ENCODE measurements at places on chromosomes 5 and 9.

DNA sequence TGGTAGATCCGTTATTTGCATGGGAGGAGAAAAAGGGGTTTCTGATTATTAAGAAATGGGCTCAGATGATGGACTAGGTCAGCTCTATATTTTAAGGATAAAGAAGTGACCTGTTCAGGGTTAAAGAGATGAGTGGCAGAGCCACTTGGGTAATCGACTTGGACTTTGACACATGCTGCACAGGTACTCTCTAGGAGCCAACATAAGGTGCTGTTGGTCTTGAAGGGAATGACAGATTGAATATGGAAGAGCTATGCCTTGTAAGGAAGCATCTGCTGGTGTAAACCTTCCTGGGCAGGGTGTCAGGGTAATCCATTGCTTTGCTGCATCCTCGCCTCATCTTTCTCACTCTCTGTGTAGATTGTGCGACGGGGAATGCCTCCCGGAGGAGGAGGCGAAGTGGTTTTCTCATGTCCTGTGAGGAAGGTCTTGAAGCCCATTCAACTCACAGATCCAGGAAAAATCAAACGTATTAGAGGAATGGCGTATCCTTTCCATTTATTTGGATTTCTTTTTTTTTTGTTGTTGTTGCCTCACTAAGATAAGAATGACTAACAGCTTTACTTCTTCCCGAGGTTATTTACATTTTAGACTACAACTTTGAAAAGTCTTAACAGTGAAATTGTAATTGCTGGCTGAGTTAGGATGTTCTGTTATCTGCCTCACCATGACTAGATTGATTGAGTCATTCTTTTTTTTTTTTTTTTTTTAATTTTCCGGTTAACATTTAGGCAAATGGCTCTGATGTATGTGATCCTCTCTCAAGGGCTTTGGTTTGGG, 41.2 kb downstream of the RCL1 start:
- no peak for DNase-seq

DNA sequence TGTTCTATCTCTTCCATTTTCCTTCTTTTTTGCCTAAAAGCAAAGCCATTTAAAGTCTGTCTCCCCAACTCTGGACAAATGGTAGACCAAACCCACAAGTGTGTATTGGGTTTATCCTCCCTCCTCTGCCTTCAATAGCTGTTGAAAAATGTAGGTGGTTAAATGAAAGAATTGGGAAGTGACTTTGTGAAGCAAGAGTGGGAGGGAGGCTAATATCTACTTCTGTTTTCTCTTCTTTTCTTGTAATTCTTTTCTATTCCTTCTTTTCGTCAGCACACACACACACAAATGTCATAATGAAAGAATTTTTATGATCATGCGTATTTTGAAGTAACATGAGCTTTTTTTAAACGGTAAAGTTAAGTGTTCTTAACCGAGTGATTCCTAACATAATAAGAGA, 3.8 kb downstream of the CCDC152 start:
- no peak for DNase-seq

- no peak for DNase-seq
Observed at GRCh38 chr9:133881671-133882381, 110.3 kb downstream of the VAV2 start.

DNA sequence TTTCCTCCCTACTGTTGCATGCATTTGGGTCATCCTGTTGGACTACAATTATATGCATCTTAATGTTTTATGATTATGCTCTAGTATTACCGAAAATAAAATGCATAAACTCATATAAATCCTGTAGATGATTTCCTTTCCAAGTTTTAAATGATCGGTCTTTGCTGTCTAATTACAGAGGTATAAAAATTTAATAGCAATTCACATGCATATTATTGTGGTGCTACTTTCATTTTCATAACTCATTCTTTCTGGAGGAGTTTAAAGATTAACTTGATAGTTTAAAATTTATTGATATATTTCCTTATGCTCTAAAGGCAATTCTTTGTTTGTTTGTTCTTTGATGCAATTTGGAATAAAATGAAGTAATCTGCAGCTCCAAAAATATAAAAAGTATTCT, 1475.1 kb downstream of the MAT2B start:
- DNase-seq: no peak

DNA sequence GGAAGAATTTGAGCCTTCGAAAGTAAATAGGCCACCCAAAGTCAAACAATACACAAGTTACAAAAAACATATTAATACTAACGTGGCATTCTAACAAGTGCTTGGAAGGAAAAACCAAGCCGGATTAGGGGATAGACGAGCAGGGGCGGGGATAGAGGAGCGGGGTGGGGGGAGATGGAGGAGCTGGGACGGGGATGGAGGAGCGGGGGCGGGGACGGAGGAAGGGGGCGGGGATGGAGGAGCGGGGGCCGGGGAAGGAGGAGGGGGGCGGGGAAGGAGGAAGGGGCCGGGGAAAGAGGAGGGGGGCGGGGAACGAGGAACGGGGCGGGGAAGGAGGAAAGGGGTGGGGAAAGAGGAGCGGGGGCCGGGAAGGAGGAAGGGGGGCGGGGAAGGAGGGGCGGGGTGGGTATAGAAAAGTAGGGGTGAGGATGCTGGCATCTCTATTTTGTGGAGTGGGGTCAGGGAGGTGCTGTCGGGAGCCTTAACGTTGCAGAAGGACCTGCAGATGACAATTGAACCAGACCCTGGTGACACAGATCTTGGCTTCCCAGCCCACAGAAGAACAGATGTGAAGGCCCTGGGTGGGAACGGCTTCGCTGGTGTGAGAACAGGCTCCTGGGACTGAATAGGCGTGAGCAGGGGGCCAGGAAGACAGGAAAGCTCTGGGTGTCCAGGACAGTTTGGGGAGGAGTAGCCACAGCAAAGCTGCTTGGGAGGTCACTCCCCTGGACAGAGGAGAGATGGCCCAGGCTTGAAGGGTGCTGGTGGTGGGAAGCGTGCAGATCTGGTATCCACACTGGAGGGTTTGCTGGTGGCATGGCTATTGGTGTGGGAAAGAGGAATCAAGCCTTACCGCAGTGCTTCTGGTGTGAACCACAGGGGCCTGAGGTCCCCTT, 233.3 kb upstream of the DAP start:
- no peak for DNase-seq

- no peak for DNase-seq
Observed at GRCh38 chr5:172437445-172438318, 16.6 kb downstream of the SH3PXD2B start.

DNA sequence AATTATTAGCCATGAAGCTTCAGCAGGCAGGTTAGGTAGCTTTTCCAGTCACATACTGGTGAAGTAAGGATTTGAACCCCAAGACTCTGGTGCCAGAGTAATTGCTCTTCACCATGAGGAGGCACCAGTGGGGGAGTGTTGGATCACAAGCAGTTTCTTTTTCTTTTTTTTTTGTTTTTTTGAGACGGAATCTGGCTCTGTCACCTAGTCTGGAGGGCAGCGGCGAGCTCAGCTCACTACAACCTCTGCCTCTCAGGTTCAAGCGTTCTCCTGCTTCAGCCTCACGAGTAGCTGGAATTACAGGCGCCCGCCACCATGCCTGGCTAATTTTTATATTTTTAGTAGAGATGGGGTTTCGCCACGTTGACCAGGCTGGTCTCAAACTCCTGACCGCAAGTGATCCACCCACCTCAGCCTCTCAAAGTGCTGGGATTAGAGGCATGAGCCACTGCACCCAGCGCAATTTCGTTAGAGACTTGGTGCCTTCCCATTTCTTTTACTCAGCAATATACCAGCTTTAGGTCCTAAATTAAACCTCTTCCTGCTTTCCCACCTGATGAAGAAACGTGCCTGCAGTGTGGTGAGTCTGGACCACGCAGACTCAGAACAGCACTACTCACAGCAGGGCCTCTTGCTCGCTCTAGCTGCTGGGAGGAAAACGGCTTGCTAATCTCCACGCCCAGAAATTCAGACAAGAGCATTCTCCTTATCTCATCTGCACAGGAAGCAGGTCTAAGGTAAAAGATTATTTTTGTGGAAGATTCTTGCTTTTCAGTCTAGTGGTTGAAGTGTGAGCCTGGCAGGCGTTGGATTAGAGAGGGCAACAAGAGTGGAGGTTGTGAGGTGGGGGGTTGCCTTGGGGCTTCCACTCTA, at the start of gene S100Z:
S100Z (plus strand) TSS at position 596 of the 873 bp plus-strand sequence. CDS start 25,346 bp downstream, outside the sequence.
- DNase-seq: no peak

- no peak for DNase-seq
Observed at GRCh38 chr5:129748913-129749880, 1.3 kb downstream of the MINAR2 start.

DNA sequence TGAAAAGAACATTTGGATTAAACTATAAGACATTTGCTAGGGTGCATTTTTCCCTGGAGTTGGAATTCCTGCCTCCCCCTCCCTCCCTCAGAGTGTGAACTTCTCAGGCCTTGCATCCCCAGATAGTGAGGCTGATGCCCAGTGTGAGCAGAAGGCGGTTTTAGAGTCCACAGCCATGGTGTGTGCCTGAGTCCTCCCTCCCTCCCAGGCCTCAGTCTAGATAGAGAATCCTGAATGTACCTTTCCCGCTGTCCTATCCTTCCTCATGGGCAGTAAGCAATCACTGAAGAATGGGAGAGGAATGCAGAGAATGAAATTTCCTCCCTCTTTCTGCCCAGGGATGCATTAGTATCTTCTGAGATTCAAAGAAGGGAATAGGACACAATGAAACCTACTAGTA, 108.5 kb downstream of the RASGRF2 start:
- DNase-seq: no peak

- DNase-seq: no peak
Observed at GRCh38 chr9:90985631-90986030, 184.0 kb downstream of the SYK start.

DNA sequence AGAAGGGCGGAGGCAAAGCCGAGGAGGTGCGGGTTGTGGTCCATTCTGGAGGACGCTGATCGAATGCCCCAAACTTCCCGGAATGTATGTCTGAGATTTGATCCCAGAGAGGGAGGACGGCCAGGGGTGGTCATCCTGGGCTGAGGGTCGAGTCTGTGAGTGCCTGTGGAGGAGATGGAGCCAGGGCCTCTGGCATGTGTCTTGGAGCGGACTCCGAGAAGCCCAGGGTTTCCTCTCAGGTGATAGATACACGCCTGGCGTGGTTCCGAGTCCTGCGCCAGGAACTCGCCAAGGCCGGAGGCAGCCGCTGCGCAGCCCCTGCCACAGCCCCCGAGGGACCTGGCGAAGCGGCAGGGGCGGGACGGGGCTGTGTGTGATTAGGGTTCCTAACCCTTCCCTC, 363 bp downstream of the ZNF454 start:
- no peak for DNase-seq

GRCh38 chr5:124659798-124660197, 86.6 kb downstream of the ZNF608 start:
- no peak for DNase-seq

DNA sequence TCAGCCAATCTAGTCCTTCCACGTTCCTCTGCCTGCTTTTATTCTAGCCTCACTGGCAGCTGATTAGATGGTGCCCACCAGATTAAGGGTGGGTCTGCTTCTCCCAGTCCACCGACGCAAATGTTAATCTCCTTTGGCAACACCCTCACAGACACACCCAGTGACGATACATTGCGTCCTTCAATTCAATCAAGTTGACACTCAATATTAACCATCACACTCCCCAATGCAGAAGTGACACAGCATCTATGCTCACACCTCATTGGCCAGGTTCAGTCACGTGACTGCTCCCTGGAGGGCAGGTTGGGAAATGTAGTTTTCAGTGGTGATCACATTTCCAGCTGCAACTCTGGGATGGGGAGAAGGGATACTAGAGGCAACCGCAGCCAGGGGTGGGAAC, 13.0 kb downstream of the SUSD3 start:
- no peak for DNase-seq

- no peak for DNase-seq
Observed at GRCh38 chr5:7828269-7828668, 22.7 kb downstream of the CFAP90 start.

DNA sequence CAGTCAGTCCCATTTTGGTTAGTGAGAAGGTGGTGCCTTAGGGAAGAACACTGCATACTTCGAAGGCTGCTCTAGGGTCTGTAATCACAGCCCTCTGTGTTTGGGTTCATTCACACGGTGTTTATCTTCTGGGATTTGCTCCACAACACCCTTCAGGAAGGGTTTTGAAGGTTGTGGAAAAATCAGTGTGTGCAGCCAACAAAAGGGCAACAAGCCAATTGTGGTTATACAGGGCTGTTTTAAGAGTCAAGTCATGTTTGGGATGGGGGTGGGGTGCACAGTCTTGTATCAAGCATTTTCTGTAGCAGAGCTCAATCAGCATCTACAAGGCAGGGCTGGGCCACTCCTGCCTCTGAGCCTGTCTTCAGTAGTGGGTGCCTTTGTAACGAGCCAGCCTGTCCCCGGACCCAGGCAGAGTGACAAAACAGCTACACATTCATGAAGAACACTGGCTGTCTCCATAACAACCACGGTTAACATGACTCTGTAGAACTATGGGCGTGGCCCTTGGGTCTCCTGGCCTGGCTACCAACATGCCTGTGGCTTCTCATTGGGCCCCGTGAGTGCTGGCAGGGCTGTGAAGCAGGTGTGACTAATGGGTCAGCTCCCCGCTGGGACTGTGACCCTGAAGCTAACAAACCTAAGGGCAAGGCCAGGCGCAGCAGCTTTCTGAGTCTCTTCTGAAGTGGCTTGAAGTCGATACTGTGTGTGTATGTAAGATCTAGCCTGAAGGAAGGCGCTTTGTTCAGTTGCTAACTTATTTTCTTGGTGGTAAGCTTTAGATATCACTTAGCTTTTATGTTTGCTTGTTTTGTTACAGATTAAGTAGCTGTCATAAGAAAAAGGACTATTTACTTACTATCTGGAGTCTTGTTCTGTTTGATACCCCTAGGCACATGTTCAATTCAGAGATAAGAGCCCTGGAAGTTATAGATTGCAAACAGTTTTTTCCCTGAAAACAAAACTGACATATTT, 27.9 kb upstream of the GOLM1 start:
- peak; percentile 27 for DNase-seq

- no peak for DNase-seq
Observed at GRCh38 chr5:149418910-149419531, 39.9 kb upstream of the IL17B start.

- DNase-seq: peak; percentile 74
Observed at GRCh38 chr9:35675732-35676392, 2.1 kb downstream of the CA9 start.

GRCh38 chr9:108389056-108389455, 466.7 kb downstream of the ACTL7B start:
- no peak for DNase-seq

DNA sequence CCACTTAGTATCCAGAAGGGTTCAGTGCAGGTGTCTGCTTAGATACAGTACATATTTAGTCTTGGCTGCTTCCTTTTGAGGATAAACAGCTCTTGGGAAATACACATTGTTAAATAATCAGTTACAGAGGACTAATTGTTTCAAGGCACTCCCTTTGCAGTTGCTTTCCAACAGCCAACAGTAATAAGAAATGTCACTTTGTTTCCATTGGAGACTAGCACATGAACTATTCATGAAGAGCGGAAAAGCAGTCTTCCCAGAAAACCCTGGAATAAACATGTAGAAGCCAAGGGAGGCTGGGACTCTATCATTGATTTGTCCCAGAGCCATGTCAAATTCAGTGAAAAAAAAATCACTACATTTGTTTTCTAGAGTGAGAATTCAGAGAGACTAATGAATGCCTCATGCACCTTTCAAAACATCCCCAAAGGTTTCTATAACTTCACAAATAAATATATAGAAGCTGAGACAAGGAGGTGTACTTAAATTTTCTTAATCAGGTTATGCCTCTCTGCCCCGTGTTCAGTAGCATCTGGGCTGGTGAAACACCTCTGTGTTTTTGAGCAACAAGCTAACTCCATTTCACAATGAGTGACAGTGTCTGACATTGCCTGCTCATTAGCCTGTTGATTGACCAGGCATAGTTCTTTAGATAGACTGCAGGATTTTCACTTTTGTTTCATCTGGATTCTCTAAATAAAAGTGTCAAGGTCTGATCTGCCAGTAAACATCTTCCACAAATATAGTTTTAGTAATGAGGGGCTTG, 271.5 kb downstream of the ARRDC3 start:
- DNase-seq: no peak

- no peak for DNase-seq
Observed at GRCh38 chr9:118455259-118455658, 751.1 kb downstream of the TLR4 start.

Data from GM13977 (cell line).